Neural progenitor cell (in vitro differentiated cells): ENCODE measurements at places on chromosomes 5 and 9. TPM values are rescaled to one million over a fixed set of nuclear protein-coding genes. Genes with fewer than 3 reads are reported as not detected.

Gene COL15A1
- total RNA-seq, result 0.71 and 3.2 TPM in 2 replicates

Gene IL5
- not detected in 2 replicates for total RNA-seq

DNA sequence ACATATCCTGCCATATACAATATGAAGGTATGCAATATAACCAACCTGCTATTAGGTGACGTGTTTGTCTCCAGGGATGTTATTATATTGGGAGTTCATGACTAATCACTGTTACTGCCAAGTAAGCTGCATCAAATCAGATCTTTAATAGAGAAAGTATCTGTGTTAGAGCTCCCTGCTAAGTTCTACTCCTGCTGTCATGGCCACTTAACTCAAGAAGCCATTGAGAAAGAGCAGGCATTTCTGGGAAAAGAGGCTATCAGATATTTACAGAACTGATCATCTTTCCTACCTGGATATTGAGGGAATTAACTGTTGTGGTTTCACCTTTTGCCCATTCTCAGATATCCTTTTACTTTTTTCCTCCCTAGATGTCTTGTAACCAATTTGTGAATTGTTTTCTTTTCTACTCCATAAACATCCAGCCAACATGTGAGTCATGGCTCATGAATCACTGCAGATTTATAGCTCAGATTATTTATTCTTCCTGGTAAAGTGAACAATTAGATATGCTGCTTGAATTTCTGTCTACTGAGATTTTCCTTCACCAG is 634.8 kb upstream of the FAM174A start:
- no peak overlapping the region for H3K27ac ChIP-seq
- no peaks in the 10 kb centered on the region for H3K4me1 ChIP-seq
- no peaks in the 10 kb centered on the region for H3K27me3 ChIP-seq

DNA sequence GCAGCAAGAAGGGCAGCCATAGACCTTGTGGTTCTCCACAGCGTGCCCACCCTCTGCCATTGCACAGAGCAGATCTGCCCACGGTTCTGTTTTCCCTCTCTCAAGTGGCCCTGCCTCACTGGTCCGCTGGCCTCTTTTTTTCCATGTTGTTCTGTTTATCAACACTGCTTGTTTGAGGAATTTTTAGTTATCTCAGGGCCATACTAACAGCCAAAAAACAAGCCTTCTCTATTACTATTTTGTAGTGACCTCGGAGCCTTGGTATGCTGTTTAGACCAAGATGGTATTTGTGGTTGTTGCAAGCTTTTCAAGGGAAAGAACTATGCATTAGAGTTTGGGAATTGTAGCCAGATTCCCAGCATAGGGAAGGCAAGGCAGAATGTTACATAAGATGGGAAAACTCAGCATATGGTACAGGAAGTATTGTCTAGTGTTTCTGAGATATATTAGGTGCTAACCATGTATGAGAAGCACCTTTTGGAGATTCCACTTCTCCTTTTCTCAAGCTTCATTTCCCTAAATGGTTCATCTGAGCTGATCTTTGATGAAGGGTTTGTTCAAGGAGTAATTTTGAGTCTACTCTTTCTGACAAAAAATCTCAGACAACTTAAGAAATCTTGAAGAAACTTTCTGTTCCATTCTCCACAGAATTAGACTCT is 54.3 kb downstream of the NUP214 start:
- no peaks in the 10 kb centered on the region for H3K4me1 ChIP-seq
- H3K27me3 ChIP-seq, result no peaks in the 10 kb centered on the region
- H3K4me3 ChIP-seq, result no peak overlapping the region
- DNase-seq, result no peak
- H3K27ac ChIP-seq, result no peak overlapping the region
- H3K36me3 ChIP-seq, result peaks cover 2% of the 10 kb centered on the region

- no peak overlapping the region for H3K27ac ChIP-seq
- H3K4me3 ChIP-seq, result no peak overlapping the region
- peaks cover 13% of the 10 kb centered on the region for H3K4me1 ChIP-seq
- H3K36me3 ChIP-seq, result no peaks in the 10 kb centered on the region
These were observed 115.4 kb downstream of the DENND1A start for GRCh38 chr9:123814496-123814895.

Gene PLCXD3
- total RNA-seq, result 0.09 TPM in 1 of 2 replicates, not detected in the other

GRCh38 chr5:10786835-10787234 is 25.8 kb upstream of the DAP start:
- no peak for DNase-seq
- no peaks in the 10 kb centered on the region for H3K27me3 ChIP-seq
- H3K4me3 ChIP-seq, result no peak overlapping the region
- H3K4me1 ChIP-seq, result no peaks in the 10 kb centered on the region
- H3K27ac ChIP-seq, result no peak overlapping the region

Gene MEIKIN
- not detected in 2 replicates for total RNA-seq

Gene FGD3
- 0.56 and 0.68 TPM in 2 replicates for total RNA-seq

Gene SMU1
- 28.6 and 34.9 TPM in 2 replicates for total RNA-seq

Gene ANGPTL2
- total RNA-seq, result 7.6 and 9.4 TPM in 2 replicates

GRCh38 chr9:76570826-76571225 is 111.8 kb downstream of the GCNT1 start:
- no peak overlapping the region for H3K4me3 ChIP-seq
- no peaks in the 10 kb centered on the region for H3K4me1 ChIP-seq
- H3K27me3 ChIP-seq, result peaks cover 4% of the 10 kb centered on the region
- no peaks in the 10 kb centered on the region for H3K36me3 ChIP-seq

DNA sequence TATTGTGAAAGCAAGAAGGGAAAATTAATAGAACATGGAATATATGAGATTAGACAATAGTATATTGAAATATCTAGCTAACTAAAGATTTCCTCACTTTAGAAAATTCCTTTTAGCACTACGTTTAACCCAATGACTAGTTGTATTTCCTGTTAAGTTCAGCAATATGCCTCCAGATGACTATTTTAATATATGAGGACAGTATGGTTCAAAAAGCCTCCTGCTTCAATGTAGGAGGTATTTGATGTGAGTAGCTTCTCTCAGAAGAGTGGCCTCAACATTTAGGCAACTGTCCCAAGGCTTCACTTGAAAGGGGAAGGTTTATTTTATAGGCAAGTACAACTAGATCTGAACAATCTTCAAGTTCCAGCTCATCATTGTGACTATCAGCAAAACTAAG is 2.0 kb upstream of the MEF2C start:
- H3K27ac ChIP-seq, result no peak overlapping the region
- H3K36me3 ChIP-seq, result no peaks in the 10 kb centered on the region
- H3K4me1 ChIP-seq, result peaks cover 15% of the 10 kb centered on the region
- no peak overlapping the region for H3K4me3 ChIP-seq
- H3K27me3 ChIP-seq, result peaks cover 96% of the 10 kb centered on the region

DNA sequence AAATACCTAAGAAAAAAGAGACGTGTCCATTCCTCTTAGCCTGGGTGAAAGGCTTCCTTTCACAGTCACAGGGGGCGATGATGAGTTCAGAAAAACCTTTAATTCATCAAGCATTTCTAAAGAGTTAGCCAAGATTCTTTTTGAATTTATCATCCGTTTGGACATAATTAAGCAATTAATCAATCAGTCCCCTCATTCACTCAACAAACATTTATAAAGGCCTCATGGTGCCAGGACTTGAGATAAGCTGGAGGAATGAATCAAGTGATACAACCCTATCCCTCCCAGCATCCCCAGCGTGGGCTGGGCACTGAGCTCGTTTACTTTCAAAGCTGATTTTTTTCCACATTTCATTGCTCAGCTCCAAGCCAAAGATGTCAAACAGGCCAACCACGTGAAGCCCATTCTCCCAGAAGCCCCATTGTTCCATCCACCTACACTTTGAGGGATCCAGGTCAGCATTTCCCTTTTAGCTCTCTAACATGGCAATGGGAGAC is 140.5 kb downstream of the SLIT3 start:
- DNase-seq, result no peak
- H3K27me3 ChIP-seq, result no peaks in the 10 kb centered on the region
- no peaks in the 10 kb centered on the region for H3K36me3 ChIP-seq
- peaks cover 19% of the 10 kb centered on the region for H3K4me1 ChIP-seq

GRCh38 chr5:17056141-17056631 is 120.1 kb upstream of the MYO10 start:
- DNase-seq, result peak; percentile 21
- H3K27ac ChIP-seq, result no peak overlapping the region
- peaks cover 10% of the 10 kb centered on the region for H3K4me1 ChIP-seq
- no peaks in the 10 kb centered on the region for H3K36me3 ChIP-seq
- H3K27me3 ChIP-seq, result no peaks in the 10 kb centered on the region

Gene CAMSAP1
- 39.3 and 44.9 TPM in 2 replicates for total RNA-seq
